Stimulated activated CD4-positive, alpha-beta T cell treated with anti-CD3 and anti-CD28 coated beads, Interleukin-1b, Interleukin-23, amount 100 ng/mL, for 24 hours (primary cell): ENCODE measurements at places on chromosomes 4 and X.

DNA sequence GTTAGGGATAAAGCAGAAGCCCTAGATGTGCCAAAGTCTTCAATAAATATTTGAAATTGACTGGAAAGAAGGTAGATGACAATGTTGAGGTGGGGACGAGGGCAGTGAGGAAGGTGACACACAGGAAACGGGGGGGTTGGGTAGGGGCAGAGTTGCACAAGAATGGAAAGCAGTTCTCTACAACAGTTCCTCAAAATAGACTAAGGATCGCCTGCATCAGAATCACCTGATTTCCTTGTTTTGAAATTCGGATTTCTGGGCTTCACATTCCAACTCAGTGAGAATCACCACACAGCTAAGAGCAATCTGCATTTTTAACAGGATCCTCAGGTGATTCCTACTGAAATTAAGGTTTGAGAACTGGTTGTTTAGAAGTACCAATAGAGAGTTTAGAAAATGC lies 70.6 kb downstream of the ARFIP1 start:
- no peak for DNase-seq

GRCh38 chr4:156298230-156298629 lies 344.6 kb upstream of the CTSO start:
- no peak for DNase-seq

DNA sequence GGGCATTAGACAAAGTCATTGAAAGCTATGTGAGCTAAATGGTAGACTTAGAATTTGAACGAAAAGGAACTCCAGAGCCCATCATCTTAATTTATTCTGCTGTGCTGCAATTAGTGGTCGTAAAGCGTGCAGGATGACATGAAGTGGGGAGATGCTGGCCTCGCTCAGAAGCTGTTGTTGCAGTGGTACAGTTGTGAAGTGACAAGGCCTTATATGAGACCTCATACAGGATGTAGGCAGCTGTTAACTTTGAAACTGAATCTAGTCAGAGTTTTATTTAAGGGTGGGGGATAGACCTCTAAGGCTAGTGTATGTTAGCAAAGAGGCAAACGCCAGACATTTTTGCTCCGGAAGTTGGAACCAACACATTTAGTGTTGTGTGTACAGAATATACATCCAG lies 13.4 kb downstream of the KLF3 start:
- DNase-seq, result no peak

- no peak for DNase-seq
Observed at GRCh38 chr4:5638976-5639375, 69.4 kb downstream of the EVC2 start.
